ENCODE measurements at places on chromosomes 13 and 19.

GRCh38 chr19:34364830-34365462 is at the start of gene GPI:
Gene GPI, plus strand, starts transcription at chr19:34365196. Its CDS starts 71 bp downstream, at chr19:34365267.
- DNase-seq, result peak; percentile 49

- no peak for DNase-seq
Measured at GRCh38 chr19:408441-408901, 476 bp downstream of the C2CD4C start.

GRCh38 chr19:9727644-9728043 is 40.9 kb downstream of the ZNF846 start:
- no peak for DNase-seq

DNA sequence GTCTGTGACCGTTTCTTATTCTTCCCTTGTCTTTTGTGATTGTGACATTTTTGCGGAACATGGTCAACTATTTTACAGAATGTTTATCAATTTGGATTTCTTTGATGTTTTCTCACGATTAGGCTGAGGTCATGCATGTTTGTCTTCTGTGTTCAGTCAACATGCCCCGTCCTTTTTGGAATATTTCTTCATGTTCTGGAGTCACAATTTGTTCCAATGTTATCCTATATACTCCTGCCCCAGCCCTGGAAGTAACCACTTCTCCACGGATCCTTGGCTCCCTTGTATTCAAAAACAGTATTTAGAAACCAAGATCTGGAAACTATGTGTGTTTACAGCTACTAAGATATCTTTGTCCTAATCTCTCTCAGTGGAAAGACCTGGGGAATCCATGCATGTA is 9.6 kb downstream of the CARD8 start:
- DNase-seq, result no peak

GRCh38 chr19:11736696-11737095 is 2.0 kb downstream of the ZNF823 start:
- no peak for DNase-seq

DNA sequence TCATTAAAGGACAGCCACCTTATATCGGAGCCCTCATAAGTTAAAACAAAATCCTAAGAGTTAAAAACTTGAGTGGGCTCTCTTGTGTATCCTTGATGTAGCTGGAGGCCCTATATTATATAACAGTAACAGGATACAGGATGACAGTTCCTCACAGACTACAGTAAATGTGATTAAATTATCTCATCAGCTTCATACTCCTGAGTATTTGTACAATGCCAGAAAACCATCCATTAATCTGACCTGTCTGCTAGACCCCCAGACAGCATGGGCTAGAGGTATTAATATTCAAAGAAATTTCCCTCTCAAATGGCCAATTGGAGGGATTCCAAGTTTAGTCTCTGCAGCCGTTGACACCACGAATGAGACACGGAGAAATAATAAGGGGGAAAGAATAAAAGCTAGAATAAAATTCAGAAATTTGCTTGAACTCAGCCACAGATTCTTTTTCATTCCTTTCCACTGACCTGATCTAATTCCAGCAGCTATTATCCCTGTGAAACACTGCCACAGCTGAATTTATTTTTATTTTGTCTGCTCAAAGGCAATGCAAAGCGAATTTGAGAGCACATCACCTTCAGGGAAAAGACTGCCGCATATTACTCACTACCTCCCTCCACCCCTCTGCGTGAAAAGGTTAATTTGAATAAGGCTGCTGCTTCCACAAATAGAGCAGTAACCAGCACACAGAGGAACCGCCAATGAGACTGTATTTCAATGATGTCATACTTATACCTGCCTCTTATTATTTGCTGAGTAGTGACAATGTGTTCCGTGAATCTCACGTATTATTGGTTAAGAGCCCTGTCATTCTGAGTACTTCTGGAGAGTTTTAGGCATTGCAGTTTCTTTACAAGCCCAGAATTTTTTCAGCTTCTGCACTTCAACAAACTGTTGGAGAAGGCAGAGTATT is 155.9 kb upstream of the KLF12 start:
- DNase-seq, result no peak

GRCh38 chr13:24744247-24744646 is 19.7 kb upstream of the RNF17 start:
- DNase-seq, result no peak

- DNase-seq, result no peak
Measured at GRCh38 chr13:26482451-26483197, 74.9 kb upstream of the WASF3 start.

DNA sequence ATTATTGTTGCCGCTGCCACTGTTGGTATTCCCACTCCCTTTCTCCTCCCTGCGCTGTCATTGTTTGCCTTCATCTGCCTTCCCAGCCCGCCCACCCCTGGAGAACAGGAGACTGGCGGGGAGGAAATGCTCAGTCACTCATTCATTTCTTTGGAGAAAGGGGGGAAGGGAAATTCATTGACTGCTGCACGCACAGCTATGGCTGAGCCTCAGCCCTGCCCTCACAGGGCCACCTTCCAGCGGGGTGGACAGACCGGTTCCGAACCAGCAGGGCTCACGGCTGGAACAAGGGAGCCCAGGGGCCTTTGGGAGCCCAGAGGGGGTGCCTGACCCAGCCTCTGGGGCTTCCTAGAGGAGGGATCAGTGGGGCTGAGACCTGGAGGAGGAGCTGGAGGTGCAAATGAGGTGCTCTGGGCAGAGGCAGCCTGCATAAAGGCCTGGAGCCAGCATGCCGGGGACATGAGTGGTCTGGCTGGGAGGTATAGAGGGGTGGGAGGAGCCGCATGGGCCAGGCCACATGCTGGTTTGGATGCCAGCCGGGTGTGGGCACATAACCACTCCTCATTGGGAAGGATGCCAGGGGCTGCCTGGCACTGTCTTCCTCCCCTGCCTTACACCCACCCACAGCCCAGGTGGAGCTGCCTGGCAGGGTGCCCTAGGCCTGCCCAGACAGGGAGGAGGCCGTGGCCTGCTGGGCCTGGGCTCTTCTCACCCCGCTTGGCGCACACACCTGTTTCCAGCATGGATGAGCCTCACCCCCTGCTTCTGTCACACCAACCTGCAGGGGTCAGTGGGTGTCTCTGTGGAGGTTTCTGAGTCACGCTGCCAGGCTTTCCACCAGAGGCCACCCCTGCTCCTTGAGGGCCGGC is 26.8 kb downstream of the PPP5C start:
- no peak for DNase-seq

DNA sequence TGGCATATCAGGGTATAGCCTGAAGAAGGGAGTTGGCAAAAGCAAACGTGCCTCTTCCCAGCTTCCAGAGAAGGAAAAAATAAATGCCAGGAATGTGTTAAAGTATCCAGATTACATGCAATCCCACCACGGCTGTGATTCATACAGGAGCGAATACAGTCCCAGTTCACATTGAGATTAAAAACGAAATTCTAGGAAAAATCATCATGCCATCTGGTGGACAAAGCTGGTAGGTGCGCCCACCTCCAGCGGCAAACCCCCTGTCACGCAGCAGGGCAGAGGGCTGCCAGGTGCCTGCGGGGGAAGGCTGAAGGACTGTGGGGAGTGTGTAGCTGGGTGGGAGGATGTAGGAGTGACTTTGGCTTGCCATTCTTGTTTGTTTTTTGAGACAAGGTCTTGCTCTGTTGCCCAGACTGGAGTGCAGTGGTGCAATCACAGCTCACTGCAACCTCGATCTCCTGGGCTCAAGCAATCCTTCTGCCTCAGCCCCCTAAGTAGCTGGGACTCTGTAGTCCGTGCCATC is 6.4 kb upstream of the DMWD start:
- peak; percentile 27 for DNase-seq

- DNase-seq, result no peak
Measured at GRCh38 chr19:45071969-45072790, 4.1 kb downstream of the ZNF296 start.

DNA sequence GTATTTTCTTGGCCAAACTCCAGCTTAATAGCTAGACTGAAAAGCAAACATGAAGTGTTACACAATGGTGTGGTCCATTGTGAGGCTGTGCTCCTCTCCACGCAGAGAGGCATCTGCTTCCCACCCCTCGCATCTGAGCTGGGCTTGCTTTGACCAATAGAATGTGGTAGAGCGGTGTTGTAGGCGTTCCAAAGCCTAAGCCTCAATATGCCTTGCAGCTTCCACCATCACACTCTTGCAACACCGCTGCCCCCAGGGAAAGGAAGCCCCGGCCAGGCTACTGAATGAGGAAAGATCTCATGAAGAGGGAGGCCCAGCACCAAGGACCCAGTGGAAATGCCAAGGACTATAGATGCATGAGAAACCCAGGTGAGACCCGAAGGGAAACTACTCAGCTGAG is 9.4 kb downstream of the FLT1 start:
- DNase-seq, result no peak
